Smooth muscle cell of the brain vasculature (primary cell): ENCODE measurements at places on chromosomes 16 and 17.

- DNase-seq = no peak
Measured at GRCh38 chr17:55190748-55191147, 74.0 kb upstream of the HLF start.

DNA sequence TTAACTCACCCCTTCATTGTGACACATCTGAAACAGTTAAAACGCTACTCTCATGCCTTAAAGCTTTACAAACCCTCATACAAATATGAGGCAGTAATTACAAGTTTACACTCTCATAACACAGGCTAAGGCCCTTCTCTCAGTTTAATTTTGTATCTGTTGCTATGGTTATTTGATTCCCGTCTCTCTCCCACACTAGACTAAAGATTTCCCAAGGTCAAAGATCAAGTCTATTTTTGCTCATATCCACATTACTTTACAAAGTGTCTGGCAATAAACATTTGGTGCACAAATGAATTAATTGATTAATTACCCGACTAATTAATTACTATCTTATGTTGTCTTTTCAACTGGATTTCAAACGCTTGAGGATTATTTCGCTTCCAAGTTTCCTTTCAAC is 86.4 kb upstream of the MYOCD start:
- no peak for DNase-seq

DNA sequence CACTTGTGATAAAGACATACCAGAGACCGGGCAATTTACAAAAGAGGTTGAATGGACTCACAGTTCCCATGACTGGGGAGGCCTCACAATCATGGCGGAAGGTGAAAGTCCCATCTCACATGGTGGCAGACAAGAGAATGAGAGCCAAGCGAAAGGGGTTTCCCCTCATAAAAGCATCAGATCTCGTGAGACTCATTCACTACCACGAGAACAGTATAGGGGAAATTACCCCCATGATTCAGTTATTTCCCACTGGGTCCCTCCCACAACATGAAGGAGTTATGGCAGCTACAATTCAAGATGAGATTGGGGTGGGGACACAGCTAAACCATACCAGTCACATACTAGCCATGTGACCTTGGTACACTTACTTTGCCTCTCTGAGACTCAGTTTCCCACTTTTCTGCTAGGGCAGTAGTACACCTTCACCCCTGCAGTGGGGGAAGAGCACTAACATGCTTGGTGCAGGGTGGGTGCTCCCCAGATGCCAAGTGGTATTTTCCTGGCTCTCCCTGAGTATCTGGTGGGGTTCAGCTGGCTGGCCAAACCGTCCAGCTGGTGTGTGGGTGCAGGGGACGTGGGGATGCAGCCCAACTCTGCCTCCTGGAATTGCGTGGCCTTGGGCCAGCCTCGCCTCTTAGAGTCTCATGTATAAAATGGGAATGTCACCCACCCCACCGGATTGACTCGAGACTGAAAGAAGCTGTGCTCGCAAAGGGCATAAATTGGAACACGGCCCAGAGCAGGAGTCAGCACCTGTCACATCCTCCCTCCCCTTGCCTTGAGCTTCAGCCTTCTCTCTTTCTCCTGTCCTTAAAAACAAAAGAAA is 364.1 kb downstream of the CPPED1 start:
- no peak for DNase-seq

- DNase-seq = no peak
Measured at GRCh38 chr17:66684261-66684660, 150.7 kb upstream of the CACNG5 start.

DNA sequence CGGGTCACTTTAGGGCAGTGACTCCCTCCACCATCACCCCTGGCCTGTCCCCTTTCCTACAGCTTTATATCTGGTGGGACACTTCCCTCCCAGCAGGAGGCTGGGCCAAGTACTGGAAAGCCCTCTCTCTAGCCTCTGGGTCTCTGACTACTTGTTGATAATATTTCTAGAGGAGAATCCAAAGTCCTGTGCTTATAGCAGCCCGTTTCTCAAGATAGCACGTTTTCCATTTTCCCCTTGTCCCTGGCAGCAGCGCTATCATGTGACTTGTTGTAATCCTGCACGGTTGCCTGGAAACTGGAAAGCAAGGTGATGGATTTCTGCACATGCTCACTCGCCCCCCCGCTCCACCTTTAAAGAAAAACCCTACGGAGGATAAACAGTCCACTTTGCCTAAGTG is 3.3 kb upstream of the AXIN2 start:
- no peak for DNase-seq
